ENCODE measurements at places on chromosomes 5 and 9.
A peak's percentile ranks its signal among the peaks of the same experiment; 100 is the strongest.

DNA sequence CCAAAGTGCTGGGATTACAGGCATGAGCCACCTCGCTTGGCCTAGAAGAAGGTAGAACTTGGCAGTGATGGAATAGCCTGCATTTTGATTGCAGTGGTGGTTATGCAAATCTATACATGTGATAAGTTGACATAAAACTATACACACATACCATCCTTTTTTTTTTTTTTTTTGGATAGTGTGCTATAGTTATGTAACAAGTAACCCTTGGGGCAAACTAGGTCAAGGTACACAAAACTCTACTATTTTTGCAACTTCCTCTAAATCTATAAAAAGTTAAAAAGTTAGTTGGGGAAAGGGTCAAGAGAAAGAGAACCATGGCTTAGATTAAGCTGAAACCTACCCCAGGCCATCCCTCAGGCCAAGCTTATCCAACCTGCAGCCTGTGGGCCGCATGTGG, 11.1 kb downstream of the TRIM14 start:
- no peak for DNase-seq

- no peak for DNase-seq
These were observed 17.7 kb downstream of the STK10 start for GRCh38 chr5:172170251-172170701.

DNA sequence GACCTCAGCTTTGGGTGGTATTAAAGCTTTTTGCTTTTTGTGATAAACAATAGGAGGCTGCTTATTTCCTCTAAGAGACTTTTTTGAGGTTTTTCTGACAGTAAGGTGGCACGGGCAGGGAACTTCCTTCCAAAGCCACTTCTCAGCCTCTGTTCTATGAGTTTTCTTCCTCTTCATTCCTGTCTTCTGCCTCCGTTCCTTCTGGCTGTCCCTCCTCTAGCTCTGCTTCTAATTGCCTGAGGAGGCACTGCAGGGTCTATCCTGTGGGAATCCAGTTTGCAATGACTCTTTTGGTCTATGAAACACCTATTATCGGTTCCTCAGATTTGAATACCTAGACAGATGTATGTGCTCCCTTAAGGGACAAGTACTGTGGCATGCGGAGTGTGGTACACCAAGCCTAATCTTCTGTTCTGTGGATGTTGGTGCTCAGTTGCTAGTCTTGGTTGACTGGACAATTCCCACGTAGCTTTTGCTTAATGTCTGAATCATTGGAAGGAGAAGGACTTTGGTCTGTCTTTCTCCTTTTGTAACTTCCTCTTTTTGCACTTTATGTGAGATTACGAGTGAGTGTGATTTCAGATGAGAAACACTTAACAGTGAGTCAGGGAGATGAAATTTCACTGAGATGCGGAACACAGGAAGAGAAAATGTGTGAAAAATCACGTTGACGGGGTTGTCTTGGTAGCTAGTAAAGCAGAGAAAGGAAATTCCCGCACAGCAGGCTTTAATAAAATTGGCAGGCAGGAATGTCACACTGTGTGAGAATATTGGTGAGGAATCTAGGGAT, 305.2 kb downstream of the EFNA5 start:
- DNase-seq = peak; percentile 90

- DNase-seq = no peak
These were observed 31.0 kb downstream of the GLDC start for GRCh38 chr9:6614489-6614888.

DNA sequence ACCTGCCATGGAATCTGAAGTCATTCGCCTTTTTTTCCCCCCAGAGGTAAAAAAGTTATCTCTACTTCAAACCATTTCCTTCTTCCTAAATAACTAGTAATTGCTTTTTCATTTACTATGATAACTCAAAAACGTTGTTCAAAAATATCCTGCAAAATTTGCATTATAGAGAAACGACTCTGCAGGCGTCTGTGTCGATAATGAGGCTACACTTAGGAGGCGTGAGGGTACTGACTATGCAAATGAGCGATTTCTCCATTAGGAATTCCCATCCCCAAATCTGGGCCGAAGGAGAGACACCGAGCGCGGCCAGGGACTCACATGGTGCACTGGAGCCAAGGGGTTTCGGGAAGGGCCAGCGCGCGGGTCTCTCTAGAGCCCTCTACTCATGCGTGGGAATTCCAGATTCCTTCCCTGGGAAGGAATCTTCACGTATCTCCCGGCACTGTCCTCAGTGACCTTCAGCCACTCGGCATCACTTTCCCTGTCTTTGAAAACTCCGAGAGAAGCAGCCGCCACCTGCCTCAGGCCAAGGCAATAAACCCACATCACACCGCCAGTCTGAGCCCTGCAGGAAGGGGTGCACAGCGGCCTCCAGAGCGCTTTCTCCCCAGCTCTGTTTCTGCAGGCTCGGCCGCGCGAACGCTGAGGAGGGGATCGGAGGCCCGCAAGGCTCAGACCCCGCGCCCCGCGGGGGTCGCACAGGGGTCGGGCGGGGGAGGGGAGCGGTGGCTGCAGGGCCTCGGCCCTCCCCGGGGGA, 718 bp upstream of the DENND4C start:
- DNase-seq = no peak

GRCh38 chr5:155616779-155617392, 603.3 kb downstream of the KIF4B start:
- peak; percentile 1 for DNase-seq

DNA sequence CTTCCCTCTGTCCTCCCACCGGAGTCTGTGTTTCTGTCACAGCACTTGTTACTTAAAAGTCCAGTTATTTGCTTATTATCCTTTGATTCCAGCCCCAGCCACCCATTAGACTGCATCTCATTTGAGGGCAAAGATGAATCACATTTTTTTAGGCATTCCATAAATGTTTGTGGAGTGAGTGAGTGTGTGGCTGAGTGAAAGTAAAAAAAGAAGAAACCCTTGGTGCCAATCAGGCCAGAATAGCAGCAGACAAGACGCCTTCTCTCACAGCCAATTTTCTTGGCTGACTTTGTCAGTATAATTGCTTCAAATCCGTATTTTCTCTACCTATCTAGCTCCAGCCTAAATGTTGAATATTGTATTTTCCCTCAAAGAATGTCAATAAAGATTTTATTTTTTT, 613.0 kb upstream of the WWC1 start:
- peak; percentile 42 for DNase-seq

DNA sequence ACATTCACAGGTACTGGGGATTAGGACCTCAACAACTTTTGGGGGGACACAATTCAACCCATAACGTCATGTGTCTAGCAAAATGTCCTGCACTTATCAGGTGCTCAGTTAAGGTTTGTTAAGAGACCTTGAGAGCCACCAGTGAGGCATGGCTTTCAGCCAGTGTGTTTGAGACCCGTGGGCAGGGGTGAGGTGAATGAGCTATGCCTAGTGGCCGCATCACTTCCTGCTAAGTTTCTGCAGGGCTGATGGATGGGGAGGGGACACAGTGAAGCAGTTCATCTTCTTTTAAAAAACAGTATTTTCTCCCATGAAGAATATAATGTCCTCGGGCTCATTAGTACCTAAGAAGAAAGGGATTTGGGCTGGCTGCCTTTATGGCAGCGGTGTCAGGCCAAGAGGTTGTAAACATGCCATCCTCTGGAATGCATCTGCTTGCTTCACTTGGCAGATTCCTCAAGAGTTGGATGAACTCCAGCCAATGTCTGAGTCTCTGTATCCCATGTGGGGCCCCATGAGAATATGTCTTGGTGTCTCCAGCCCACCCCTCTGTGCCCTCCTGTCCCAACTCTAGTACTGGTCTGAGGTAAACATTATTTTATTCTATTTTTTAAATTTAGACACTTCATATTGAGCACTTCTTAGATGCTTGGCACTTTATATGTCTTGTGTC, 282.2 kb downstream of the CWC27 start:
- no peak for DNase-seq

GRCh38 chr9:117224695-117225094, 190.2 kb downstream of the ASTN2 start:
- no peak for DNase-seq

DNA sequence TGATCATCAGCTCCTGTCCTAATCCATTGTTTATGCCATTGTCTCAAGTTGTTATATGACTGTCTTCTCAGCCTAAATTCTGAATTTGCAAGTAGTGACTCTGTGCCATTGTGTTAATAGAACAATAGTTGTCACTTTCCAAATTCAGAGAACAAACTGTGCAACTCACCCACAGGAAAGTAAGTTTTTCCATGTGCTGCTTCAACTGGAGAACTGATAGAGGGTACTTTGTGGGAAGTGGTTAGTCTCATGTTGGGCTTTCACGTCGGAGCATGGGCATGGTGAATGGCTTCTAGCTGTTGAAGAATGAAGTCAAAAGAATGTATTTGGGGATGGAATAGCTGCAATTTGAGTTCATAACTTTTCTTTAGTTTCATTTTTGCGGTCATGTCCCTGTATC, 146.0 kb downstream of the CD180 start:
- DNase-seq = no peak

GRCh38 chr5:89826938-89827337, 582.6 kb downstream of the CETN3 start:
- DNase-seq = no peak

GRCh38 chr5:1013238-1013947, 4.8 kb downstream of the NKD2 start:
- DNase-seq = no peak

GRCh38 chr9:11506980-11507379, 894.2 kb upstream of the PTPRD start:
- no peak for DNase-seq

DNA sequence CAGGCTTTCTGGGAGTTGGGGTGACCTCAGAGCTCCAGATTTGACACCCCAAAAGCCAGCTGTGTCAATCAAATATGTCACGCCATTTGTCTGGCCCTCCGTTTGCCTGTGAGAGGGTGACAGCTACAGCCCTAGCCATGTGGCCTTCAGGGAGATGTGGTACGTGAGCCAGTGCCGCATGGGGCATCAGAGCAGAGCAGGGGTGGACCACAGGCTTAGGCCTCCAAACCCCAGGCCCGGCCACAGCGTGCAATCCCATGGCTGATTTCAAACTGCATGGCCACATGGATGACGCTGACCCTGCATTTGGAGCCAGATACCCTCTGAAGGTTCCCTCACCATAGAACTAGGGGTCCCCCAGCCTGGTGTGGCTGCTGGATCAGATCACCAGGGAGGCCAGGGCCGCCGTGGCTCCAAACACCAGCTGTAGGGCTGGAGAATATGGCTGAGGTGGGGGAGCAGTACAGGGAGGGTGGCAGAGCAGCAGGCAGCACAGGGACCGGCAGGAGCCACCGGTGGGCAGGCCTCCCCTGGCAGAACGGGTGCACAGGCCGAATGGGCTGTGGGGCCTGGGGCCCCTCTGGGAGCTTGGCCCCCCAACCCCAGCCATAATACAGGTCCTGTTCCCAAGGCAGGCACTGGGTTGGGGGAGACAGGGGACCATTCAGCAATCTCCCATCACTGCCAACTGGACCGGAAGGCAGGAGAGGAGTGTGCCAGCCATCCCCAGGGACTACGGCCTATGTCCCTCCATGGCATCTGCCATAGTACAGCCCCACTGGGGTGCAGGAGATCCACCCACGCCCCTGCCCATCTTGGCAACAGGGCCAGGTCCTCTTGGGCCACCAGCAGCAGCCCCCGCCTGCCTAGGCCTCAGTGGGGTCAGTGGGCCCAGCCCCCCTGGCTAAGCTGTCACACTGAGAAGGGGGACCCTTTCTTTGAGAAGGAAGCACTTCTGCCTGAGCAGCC, 1.5 kb downstream of the SAPCD2 start:
- DNase-seq = no peak

DNA sequence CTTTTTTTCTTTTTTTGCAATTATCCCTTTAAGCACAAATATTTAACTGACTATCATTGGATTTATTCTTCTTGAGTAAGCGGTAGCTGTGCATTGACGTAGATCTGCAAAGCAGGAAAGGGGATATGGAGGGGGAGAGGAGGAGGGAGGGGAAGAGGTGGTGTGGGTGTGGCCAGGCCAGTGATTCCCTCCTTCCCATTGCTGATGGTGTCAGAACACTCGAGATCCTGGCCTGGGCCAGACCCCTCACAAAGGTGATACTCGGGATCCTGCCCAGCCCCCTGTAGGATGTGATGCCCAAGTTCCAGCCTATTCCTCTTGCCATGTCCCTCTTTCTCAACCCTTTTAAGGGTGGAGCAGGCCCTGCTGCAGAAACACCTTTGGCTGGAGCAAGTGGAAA, 9.9 kb downstream of the SLC36A3 start:
- no peak for DNase-seq

GRCh38 chr5:122947772-122948171, 88.8 kb downstream of the PPIC start:
- DNase-seq = no peak

DNA sequence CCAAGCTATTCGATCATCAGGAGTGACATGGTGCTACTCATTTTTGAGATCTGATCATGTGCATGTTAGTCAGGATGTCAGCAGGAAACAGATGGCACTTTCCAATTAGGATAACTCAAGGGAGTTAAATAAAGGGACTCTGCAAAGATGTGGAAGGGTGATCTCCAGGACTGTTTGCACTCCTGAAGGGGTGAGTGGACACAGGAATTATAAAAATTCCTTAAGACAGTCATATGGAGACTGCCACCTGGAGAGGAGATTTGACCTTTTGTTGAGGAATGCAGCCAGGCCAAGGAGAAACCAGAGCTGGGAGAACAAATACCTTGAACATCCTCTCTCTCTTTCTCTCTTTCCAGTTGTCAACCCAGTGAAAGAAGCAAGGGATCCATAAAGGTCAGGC, 189.1 kb downstream of the GABRG2 start:
- DNase-seq = no peak

- DNase-seq = peak; percentile 99
These were observed 22.4 kb downstream of the DDX31 start for GRCh38 chr9:132647355-132647754.

DNA sequence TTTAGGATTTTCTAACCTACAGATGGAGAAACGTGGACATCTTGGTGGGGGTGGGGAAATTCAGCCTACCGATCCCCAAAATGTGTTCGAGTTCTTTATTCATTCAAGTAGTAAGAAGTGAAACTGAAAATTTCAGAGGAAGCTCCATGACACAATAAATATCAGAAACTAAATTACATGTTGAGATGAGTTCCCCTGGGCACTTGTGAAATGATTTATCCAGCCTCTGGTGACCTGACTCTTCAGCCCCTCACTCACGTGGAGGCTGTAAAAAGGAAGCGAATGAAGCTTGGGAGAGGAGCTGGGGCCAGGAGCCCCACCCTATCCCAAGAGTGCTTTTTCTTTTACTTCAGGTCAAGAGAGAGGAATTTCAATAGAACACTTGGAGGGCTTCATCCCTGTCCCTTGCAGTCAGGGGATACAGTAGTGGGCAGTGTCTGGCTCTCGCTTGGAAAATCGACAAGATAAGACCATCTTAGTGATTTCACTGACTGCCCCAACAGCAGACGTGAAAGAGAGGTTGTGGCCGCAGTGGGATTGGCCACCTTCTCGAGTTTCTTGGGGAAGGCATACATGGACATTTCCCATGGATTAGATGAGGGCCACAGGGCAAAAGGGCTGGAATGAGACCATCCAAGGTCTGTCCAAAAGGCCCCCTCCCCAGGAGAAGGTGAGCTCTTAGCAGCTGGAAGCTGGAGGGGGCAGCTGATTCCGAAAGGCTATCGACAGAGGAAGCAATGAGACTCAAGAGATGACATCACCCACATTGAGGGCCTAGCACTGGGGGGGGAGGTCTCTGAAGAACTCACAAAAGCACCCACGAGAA, 76.8 kb upstream of the SH3PXD2B start:
- DNase-seq = no peak
